Posterior cingulate gyrus (tissue), 11 donors: ENCODE measurements at places on chromosomes 5 and 9.

DNA sequence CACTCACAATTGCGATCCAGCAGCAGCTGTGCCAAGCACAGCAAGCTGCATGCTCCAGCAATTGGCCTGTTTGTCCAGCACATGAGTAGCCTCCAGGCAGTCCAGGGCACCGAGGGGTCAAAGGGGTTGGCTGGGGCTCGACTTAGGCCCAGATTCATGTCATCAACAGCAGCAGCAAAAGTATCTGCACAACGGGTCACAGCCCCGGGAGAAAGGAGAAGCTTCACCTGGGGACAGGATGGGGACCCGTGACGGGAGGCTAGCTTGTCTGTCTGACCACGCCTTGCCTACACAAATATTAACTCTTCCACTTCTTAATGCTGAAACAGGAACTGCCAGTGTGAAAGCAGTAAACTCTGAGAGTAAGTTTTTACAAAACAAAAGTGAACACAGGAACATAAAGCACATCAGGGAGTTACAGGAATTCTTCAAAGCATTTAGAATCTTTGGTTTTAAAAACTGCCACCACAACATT is 191.2 kb downstream of the PIK3R1 start:
- DNase-seq: no peak

DNA sequence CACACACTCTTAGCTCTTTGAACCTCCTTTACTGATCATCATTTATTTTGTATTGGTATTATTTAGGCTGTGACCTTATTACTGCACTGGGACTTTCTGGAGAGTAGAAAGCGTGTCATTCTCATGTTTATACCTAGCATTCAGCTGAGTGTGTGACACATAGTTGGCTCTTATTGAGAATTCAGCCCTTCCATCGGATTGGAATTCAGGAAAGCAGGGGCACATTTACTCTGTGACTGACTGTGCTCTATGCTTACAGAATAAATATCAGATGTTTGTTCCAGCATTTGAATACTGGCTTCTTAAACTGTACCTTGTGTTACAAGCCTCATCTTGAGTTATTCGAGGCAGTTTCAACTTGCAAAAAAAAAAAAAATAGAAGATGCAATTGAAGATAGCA is 360.9 kb upstream of the DAP start:
- no peak for DNase-seq

DNA sequence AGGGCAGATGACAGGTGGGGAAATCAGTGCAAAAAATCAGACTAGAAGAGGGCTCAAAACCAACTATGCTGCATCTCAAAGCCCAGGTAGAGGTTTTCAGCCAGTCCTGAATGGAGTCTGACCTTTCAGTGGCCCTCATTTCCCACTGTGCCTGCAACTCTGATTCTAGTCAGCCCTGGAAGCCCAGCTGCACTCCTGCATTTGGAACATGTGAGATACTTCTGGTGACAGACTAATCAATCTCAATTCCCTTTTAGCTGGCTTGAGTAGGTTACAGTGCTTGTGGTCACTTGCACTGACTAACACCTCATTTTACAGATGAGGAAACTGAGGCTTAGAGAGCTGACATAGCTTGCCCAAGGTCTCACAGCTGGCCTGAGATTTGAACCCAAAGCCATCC is 7.9 kb upstream of the ACSL6 start:
- no peak for DNase-seq

DNA sequence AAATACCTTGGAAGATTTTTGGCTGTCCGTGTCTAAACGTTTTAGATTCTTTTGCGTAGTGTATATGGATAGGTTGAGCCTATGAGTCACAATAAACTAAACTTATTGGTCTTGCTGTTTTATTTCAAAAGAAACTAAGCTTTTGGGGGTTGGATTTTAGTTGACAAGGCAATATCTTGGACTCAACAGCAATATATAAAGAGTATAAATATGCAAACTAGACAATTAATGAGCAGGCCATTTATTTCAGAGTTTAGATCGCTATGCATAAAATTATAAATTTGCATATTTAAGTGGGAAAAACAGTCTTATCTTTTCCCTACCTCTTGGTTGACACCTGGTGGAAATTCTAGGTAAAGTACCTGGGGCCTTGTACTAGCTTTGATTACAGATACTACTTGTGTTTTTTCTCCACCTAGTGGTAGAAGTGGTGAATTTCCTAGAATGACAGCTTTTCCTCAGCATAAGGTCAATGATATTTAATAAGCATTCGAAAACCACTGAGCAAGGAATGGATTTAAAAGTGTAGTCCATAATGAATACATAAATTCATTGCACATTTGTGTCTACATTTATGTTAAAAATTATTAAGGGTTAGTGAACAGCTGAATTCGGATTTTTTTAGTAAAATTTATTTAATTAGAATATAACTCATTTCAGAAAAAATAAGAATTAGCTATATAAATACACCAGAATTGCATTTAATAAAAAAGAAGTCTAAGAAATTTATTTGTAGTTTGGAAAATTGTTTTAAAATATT is 1.7 kb upstream of the ARRDC3 start:
- DNase-seq: no peak

DNA sequence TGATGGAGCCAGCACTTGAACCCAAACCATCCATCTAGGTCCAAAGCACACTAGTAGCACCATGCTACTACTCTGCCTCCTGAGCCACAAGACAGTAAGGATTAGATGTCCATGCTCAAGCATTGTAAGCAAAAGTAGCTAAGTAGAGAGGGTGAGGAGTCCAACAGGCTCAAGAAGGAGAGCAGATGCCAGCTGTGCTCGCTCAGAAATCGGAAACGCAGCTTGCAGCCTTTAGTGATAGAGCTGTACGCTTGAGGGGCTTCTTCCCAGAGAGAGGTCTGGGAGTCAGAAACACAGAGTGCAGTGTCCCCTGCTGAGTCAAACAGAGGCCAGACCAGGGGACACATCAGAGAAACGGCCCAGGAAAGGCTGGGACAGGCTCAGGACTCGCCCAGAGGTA is 32.7 kb upstream of the GABRP start:
- DNase-seq: no peak

DNA sequence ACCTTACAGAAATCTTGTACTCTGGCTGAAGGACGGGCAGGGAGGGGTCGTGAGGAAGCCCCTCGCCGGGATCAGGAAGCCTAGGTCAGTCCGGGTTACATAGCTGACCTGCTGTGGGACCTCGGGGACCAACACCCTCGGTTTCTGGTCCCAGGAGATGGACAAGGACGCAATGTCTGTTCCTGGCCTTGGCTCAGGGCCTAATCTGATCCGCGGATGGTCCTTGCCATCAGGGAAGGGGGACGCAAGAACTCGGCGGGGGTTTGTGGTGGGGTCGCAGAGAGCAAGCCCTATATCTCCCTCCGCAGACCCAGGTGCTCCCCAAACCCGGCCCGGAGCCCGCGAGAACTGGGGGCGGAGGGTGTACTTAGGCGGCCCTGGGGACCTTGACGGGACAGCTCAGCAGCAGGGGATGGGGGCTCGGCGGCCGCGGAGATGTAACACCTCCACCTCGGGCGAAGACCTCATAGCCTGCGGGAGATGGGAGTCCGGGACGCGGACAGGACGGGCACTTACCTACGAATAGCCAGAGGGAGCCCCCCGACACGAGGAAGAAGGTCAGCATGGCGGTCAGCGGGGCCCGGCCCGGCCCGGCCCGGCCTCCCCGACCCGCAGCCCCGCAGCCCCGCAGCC is 353 bp downstream of the ACSL6 start:
- no peak for DNase-seq

- no peak for DNase-seq
These were observed 334.4 kb downstream of the KCTD16 start for GRCh38 chr5:144504929-144505577.

DNA sequence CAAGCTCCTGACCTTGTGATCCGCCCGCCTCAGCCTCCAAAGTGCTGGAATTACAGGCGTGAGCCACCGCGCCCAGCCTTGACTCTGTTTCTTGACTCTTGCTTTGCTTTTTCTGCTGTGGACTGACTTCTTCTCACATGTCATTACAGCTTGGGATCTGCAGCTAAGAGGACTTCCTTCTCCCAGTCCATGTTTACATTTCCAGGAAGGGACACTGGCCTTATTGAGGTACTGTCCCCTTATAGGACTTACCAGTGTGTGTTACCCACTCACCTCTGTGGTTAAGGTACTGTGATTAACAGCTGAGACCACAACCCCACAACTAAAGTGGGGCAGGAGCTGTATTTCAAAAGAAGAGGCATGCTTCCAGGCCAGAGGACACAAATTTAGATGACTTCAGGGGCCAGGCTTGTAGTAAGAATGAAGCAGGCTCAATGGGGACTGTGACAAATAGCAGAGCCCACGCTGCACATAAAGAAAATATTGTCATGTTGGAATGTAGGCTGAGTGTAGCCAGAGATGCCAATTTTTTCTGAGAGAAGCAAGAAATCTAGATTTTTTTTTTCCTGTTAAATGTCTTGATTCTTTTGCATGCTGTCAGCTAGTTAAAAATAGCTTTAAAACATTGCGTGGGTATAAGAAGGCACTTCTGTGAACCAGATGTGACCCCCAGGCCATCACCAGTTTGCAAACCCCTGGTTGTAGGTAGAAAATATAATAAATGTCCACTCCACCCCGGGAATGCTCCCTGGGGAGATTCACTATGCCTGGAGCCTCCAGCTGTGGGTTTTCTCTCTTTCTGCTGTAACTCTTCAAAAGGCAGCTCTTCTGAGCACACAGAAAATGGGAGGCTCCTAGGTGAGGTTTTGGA is 75.0 kb downstream of the PTPDC1 start:
- no peak for DNase-seq

GRCh38 chr5:72436796-72437471 is 70.3 kb downstream of the ZNF366 start:
- DNase-seq: no peak
